Neural crest cell (in vitro differentiated cells): ENCODE measurements at places on chromosomes 7 and 10. TPM values are rescaled to one million over a fixed set of nuclear protein-coding genes. Genes with fewer than 3 reads are reported as not detected.

GRCh38 chr7:91233212-91233611, 31.0 kb upstream of the FZD1 start:
- no peak for DNase-seq

GRCh38 chr7:3937605-3938004, 636.6 kb downstream of the SDK1 start:
- no peak for DNase-seq

DNA sequence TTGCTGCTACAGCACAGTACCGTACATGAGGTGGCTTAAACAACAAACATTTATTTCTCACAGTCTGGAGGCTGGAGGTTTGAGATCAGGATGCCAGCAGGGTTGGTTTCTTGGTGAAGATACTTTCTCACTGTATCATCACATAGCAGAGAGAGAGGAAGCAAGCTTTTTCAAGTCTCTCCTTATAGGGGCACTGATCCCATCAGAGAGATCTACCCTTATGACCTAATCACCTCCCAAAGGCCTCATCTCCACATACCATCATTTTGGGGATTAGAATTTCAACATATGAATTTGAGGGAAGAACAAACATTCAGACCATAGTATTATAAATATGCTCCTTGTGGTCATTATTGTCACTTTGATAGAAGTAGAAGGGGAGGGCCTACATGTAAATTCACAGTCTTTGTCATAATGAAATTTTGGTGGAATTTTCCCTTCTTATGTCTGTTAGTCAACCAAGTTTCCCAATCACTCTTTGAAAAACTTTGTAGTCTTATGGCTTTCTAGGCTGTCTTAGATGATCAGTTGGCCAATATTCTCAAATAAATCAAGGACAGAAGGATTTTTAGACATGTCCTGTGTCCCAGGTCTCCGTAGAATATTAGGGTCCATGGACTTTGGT, 606.2 kb downstream of the LRMDA start:
- no peak for DNase-seq

DNA sequence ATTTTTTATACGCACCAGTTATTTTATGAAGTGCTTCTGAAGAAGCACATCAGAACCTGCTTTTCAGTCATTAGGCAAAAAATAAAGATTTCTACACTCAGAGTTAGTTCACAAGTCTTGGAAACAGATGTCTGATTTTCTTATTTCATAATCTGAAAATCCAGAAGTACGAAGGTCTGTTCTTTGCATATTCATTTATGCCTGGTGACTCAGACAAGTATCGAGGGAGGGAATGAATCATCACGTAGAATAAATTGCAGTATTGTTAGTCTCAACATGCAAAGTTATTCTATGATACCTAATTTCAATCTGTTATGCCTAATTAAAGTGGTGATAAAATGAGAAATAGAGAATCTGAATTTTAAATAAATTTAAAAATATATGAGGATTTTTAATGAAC, 113.6 kb upstream of the SEM1 start:
- no peak for DNase-seq

DNA sequence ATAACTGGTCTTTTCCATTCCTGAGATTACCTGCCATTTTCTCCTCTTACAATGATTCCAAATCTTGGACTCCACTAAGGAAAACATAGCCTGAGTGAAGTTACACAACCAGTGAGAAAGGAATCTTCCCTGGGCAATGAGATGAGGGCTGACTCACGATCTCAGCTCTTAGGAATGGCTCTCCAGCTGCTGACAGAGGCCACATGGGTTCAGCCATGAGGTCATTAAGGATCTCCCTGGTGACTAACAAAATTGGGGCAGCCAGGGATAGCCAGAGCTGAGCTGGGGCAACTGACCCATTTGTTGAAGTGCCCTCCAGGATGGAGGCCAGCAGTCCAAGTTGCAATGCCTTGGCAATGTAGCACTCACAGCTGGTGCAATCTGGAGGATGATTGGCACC, 78.7 kb upstream of the MKLN1 start:
- DNase-seq = no peak

DNA sequence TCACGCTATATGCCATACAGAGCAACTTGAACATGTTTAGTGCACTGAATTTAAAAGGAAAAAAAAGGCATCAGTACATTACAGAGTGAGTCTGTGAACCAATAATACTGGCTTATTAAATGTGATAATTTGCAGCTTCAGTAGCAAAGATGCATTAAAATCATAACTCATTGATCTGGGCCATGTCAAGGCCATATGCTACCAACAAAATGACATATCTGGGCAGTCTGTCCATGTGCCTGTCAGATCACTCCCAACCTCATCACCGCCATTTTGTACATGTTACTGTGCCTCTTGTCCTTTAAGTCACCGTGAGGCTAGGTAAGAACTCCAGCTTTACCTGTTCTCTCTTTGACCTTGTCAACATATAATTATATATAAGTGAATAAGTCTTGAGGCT, 307.4 kb upstream of the LRGUK start:
- no peak for DNase-seq

Gene UNC5B
- total RNA-seq = 1.3 TPM in 2 replicates

Gene ZNF503
- 14.6 and 15.9 TPM in 2 replicates for total RNA-seq

Gene PLEKHS1
- total RNA-seq = not detected in 2 replicates

Gene GPR22
- total RNA-seq = 0.07 TPM in 1 of 2 replicates, not detected in the other
